Activated naive CD4-positive, alpha-beta T cell treated with anti-CD3 and anti-CD28 coated beads for 36 hours (primary cell): ENCODE measurements at places on chromosomes 3 and 15. TPM values are rescaled to one million over a fixed set of nuclear protein-coding genes. Genes with fewer than 3 reads are reported as not detected.

DNA sequence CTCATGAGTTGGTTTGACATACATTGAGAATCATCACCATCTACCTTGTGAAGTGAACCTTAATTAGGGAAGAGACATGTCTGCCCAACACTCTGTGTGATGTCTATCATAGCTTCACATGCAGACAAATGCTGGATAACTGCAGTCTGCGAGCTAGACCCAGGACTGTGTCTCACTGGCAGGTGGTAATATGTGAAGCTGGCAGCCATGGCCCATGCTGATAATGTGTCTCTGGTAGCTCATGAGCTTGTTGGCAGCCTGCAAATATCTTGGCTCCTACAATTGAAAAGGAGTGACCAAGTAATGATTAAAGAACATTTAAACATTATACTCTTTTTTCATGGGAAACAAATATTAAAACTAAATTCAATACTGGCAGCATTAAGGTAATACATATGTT is 234.8 kb downstream of the CHST2 start:
- no peak overlapping the region for H3K4me3 ChIP-seq
- DNase-seq = no peak

- no peaks in the 10 kb centered on the region for H3K36me3 ChIP-seq
- H3K4me3 ChIP-seq = no peak overlapping the region
- no peak for DNase-seq
- H3K27me3 ChIP-seq = no peaks in the 10 kb centered on the region
- H3K27ac ChIP-seq = no peak overlapping the region
- no peaks in the 10 kb centered on the region for H3K4me1 ChIP-seq
These were observed 13.9 kb downstream of the TYRO3 start for GRCh38 chr15:41572866-41573265.

DNA sequence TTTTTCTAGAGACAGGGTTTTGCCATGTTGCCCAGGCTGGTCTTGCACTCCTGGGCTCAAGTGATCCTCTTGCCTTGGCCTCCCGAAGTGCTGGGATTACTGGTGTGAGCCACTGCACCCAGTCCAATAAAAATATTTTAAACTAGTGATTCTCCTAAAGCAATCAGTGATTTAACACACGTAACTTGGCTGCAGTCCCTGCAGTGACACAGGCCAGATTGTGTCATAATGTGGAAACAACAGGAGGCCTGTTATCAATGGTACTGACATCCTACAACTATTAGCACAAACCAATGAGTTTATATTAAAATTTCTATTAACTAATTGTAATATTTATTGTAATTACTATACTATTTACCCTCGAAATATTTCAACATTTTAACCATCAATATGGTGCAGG is 1.6 kb upstream of the SEC61A1 start:
- no peak overlapping the region for H3K27ac ChIP-seq
- peaks cover 3% of the 10 kb centered on the region for H3K27me3 ChIP-seq
- peaks cover 24% of the 10 kb centered on the region for H3K36me3 ChIP-seq

The TPM1 gene
- total RNA-seq = 10.5 TPM

The FANCD2OS gene
- total RNA-seq = not detected

GRCh38 chr15:98976500-98976899 is 31.1 kb downstream of the PGPEP1L start:
- no peaks in the 10 kb centered on the region for H3K4me1 ChIP-seq
- no peak for DNase-seq
- H3K27ac ChIP-seq = no peak overlapping the region
- no peaks in the 10 kb centered on the region for H3K36me3 ChIP-seq
- no peaks in the 10 kb centered on the region for H3K27me3 ChIP-seq

DNA sequence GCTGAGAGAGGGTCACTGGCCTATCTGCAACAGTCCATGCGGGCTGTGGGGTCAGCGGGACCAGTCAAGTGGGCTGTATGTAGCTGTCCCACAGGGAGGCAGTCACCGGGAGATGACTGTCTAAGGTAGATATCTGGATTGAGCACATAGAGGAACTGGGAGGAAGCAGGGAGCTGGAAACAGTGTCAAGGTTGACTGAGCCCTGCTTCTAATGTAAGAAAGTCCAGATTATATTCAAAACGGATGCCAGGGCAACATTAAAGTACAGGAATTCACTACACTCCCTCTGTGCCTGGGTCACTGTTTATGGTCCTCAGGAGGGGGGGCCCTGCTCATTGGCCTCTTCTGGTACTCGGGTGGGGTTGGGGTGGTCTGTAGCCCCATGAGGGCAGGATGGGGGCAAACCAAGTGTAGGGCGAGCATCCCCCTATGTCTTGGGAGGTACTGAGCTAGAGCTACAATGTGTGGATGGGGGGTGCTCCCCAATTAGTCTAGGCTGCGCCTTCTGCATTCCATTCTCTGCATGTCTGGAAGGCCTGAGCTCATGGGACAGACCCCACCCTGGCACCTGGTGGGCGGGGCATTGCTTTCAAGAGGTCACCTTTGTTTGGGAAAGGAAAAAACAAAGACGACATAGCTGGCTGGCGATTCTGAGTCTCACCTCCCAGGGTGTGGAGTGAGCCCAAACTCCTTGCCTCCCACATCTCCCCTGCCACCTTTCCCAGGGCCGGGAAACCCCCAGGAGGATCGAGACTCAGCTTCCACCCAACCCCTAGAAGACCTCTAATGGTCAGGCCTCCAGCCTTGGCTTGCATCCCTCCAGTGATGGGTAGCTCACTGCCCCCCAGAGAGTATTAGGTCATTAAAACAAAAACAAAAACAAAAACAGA is 45.1 kb upstream of the C15orf39 start:
- H3K27me3 ChIP-seq = peaks cover under 1% of the 10 kb centered on the region
- H3K27ac ChIP-seq = no peak overlapping the region
- DNase-seq = no peak
- H3K4me3 ChIP-seq = no peak overlapping the region
- H3K4me1 ChIP-seq = no peaks in the 10 kb centered on the region

The POTEB gene
- total RNA-seq = not detected

The GCNT3 gene
- not detected for total RNA-seq

- peaks cover 7% of the 10 kb centered on the region for H3K4me1 ChIP-seq
- no peaks in the 10 kb centered on the region for H3K27me3 ChIP-seq
- H3K27ac ChIP-seq = no peak overlapping the region
- H3K36me3 ChIP-seq = peaks cover 10% of the 10 kb centered on the region
These were observed 9.5 kb downstream of the GORASP1 start for GRCh38 chr3:39097716-39098472.

DNA sequence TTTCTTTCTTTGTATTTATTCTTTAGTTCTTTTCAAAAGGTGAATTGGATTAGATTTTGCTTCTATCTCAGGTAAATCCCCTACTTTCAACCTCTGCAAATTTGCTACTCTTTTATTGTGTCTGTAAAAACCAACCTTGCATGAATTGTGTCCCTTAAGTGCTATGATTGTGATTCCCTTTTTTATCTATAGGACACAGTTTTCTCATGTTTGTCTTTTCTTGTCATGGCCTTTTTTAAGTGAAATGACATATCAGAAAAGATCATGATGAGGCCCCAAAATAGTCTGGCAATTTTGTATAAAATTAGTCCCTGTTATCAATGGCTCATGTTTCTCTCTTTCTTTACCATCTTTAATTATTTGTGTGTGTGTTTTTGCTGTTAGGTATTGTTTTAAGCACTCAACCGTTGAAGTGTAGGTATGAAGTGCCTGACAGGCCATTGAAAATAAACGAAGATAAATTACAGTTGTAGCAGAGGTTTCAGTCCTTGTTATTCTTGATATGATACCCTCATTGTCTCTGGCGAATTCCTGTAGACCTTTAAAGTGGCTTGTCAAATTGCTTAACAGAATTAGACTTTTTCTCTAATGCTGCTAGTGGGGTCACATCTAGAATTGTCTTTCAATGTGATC is 184.3 kb downstream of the UBE2E2 start:
- no peaks in the 10 kb centered on the region for H3K27me3 ChIP-seq
- no peak for DNase-seq

DNA sequence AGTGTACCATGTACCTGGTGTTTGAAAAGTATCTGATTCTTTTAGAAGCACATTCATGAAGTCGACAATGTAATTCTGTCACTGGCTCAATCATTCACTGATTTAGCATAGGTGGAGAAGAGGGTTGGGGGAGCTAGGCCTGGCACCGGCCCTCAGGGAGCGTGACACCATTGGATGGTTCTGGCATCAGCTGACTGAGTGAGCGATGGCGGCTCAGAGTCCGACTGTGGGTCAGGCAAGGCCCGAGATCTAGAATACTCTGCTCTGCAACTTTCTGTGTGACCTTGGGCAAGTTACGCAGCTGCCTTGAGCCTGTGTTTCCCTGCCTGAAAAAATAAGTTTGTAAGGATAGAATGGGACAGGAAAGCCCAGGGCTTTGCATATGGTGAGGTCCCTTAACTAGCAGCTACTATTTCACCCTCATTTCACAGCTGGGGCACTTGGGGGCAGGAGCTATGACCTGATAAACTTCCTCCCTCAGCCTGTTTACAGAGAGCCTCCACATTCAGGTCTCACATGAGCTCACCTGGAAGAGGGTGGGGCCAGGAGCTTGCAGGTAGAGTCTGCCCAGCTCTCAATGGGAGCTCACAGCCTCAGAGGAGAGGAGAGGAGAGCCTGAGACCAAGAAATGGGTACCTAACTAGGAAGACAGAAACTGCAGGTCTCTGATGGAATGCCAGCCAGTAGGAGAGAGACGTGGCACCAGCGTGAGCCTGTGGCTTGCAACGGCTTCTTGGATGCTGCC is 153.7 kb upstream of the TLE3 start:
- H3K4me1 ChIP-seq = peaks cover 21% of the 10 kb centered on the region
- H3K4me3 ChIP-seq = no peak overlapping the region
- DNase-seq = no peak
- H3K27ac ChIP-seq = no peak overlapping the region
- H3K27me3 ChIP-seq = no peaks in the 10 kb centered on the region

DNA sequence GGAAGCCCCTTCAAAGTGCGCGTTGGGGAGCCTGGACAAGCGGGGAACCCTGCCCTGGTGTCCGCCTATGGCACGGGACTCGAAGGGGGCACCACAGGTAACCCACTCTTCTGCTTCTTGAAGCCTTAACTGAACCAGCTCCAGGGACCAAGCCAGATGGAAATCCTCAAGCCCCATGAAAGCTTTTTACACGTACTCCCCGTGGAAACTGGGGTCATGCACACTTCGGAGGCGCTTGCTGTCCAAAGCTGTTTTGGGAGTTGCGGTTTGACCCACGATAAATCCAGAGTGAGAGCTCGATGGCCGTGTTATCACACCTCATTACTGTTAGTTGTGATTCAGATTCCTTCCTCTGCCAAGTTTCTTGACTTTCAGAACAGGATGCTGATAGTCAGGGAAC is 47.5 kb downstream of the DNASE1L3 start:
- peaks cover 15% of the 10 kb centered on the region for H3K36me3 ChIP-seq
- no peak overlapping the region for H3K4me3 ChIP-seq
- H3K4me1 ChIP-seq = no peaks in the 10 kb centered on the region

DNA sequence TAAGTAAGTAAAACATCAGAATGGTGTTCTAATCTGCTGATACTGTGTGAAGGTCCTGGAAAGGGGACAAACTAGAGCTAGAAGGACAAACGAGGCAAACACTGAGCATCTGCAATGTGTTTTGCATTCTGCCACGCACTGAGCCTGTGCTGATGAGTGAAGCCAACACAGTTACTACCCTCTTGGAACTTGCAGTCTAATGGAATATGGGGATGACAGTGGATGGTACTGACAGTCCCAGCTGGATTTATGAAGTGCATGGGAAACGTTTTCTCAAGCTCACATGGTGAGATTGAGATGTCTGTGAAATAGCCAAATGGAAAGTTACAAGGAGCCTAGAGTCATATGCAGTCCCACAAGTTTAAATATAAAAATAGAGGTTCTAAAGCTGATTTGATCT is 86.6 kb downstream of the FOXB1 start:
- H3K4me3 ChIP-seq = no peak overlapping the region
- H3K4me1 ChIP-seq = no peaks in the 10 kb centered on the region
- no peaks in the 10 kb centered on the region for H3K36me3 ChIP-seq
- DNase-seq = no peak
- H3K27ac ChIP-seq = no peak overlapping the region
- peaks cover 7% of the 10 kb centered on the region for H3K27me3 ChIP-seq

GRCh38 chr3:142272200-142272891 is 47.0 kb upstream of the GK5 start:
- H3K27ac ChIP-seq = no peak overlapping the region
- H3K27me3 ChIP-seq = no peaks in the 10 kb centered on the region
- H3K36me3 ChIP-seq = no peaks in the 10 kb centered on the region

DNA sequence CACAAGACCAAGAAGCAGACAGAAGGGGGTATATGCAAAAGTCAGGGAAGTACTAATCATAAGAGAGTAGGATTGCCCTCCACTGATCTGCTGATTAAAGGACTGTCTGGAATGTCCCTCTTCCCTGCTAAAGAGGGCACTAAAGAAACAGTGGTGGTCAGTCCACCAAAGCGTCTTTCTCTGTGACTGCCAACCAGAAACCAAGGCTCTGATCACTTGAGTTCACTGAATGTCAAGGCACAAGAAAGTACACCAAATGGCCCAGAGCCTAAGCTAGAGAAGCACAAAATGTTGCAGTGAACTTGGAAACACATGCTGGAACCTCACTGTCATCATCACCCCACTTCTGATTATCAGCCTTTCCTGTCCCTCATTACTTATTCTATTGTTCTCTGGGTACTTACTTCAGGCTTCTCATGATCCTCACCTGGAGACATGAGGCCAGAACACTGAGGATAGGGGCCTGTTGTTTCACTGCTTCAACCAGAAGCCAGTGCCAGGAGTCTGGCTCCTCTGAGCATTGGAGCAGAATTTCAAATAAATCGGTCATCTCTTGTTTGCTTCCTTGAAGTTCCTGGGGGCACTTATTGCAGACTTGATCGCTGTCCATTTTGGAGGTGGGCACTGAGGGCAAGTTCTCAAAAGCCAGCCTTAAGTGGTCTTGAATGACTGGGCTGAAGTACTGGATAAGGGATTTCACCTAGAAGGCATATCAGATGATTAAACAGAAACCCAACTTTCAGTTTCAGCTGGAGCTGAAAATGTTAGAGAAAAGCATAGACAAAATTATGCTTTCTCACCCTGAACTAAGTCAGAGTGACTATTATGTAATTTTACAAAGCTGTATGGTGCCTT is 58.9 kb downstream of the EIF3J start:
- no peak for DNase-seq
- peaks cover 30% of the 10 kb centered on the region for H3K4me1 ChIP-seq
- no peak overlapping the region for H3K27ac ChIP-seq
- peaks cover 27% of the 10 kb centered on the region for H3K36me3 ChIP-seq
- no peaks in the 10 kb centered on the region for H3K27me3 ChIP-seq

The NECTIN3 gene
- total RNA-seq = 3.0 TPM

DNA sequence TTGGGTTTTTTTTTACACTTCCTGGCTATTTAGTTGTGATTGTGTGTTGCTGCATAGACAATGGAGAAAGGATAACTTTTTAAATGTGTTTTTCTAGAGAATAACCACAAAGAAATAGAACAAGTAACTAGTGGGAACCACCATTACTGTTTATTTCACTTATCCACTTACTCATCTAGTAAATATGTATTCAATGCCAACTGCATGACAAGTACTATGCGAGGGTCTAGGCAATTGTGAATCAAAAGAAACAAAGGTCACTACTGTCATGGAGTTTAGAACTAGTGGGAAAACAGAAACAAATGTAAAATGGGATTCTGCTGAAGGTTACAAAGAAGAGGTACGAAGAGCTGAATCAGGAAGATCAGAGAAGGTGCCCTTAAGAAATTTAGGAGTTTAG is 600.9 kb upstream of the ROBO2 start:
- H3K4me3 ChIP-seq = no peak overlapping the region
- no peaks in the 10 kb centered on the region for H3K36me3 ChIP-seq
- H3K27me3 ChIP-seq = no peaks in the 10 kb centered on the region

- no peaks in the 10 kb centered on the region for H3K4me1 ChIP-seq
- H3K27me3 ChIP-seq = no peaks in the 10 kb centered on the region
- no peaks in the 10 kb centered on the region for H3K36me3 ChIP-seq
- no peak for DNase-seq
- H3K4me3 ChIP-seq = no peak overlapping the region
These were observed 30.4 kb upstream of the RARRES1 start for GRCh38 chr3:158762701-158763100.
